ENCODE measurements at places on chromosomes 16 and 17. TPM values are rescaled to one million over a fixed set of nuclear protein-coding genes. Genes with fewer than 3 reads are reported as not detected.
A peak's percentile ranks its signal among the peaks of the same experiment; 100 is the strongest.

MYH3 gene
- 2.2 TPM for total RNA-seq

ABCC11 gene
- total RNA-seq, result not detected

CIAO2B gene
- total RNA-seq, result 52.3 TPM

CUEDC1 gene
- 20.3 TPM for total RNA-seq

SLFN12L gene
- 29.5 TPM for total RNA-seq

SECTM1 gene
- total RNA-seq, result 141 TPM

DNAAF8 gene
- total RNA-seq, result not detected

INCA1 gene
- 1.9 TPM for total RNA-seq

OR3A3 gene
- total RNA-seq, result not detected

DNA sequence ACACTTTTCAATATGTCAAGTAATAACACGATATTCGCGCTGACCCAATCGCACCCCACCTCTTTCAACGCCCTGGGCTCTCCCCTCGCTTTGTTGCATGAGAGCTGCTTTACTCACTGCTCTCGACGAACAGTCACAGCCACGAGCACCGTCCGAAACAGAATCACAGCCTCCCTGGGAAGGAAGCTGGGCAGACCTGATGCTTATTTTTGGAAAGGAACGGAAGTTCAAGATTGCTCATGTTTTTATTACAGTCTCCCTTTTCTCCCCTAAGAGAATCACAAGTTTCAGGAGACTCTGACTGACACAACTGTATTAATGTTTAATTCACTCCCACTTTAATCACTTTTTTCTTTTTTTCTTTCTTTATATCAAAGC, 67.8 kb downstream of the ANKRD11 start:
- no peak for DNase-seq

DNA sequence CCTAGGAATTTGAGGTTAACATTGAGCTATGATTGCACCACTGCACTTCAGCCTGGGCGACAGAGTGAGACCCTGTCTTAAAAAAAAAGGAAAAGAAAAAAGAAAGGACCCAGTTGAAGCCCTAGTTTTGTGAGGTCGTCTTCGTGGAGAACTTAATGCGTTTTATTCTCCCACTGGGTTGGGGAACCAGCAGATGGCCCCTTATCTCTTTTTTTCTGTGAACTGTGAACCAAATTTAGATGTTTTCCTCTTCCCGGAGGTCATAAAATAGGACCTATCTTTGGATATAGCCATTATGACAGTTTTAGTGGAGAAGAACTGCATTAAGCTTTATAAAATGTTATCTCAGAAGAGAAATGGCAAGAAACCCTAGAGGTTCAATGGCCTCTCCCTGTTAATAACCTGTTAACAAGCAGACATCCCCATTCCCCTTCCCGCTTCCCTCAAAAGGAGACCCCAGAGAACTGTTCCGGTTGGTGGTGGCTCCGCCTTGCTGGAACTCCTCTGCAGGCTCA, 23.5 kb downstream of the KIAA0513 start:
- no peak for DNase-seq

GRCh38 chr16:3979518-3979917, 99.0 kb upstream of the CREBBP start:
- DNase-seq, result no peak

DNA sequence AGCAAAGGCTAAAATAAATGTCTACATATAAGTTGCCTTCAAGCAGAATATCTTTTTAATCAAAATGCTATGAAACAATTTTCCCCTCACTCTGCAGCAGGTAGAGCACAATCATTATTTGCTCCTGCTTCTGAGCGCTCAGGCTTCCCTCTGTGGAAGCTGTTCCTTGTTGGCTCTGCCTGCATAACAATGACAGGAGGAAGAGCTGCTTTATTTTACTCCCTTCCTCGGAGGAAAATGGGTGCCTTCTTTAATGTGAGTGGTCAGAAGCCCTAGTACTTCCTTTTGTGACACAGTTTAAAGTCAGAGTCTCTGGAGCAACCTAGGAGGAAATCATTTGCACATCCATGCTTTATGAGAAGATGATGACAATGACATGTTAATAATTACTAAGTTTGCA, 492.1 kb downstream of the CDH8 start:
- no peak for DNase-seq

- DNase-seq, result no peak
These were observed 610 bp downstream of the DOC2A start for GRCh38 chr16:30009990-30010843.

DNA sequence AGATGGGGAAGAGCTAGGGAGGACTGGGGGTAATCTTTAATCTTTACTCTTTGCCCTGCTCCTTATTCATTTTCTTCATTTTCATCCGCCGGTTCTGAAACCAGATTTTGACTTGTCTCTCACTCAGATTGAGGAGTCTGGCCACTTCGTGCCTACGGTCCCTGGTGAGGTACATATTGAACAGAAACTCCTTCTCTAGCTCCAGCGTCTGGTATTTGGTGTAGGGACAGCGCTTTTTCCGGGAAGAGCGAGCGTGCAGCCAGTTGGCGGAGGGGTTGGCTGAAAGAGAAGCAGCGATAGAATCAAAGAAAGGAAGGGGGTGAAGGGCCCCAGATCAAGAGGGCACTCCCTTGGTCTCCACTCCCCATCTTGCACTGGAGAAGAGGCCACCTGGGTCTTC, 3.3 kb downstream of the HOXB9 start:
- DNase-seq, result no peak

- DNase-seq, result peak; percentile 78
These were observed 59.1 kb downstream of the TIMM22 start for GRCh38 chr17:1055751-1056645.

- no peak for DNase-seq
These were observed 54.1 kb downstream of the PIMREG start for GRCh38 chr17:6498356-6498755.

GRCh38 chr16:9840761-9841665, 341.2 kb downstream of the GRIN2A start:
- DNase-seq, result no peak

DNA sequence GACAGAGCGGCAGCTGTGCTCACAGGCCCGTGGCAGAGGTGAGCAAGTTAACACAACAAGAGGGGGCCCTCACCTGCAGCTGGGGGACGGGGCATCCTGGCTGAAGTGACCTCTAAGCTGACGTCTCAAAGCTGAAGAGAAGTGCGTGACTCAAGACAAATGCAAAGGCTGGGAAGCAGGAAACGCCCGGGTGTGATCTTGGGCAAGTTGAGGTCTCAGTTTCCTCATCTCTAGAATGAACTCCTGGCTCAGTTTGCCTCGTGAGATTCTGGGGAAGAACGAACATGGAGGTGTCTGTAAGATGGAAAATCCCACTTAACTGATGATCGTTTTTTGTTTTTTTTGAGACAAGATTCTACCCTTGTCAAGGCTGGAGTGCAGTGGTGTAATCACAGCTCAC, 40.1 kb upstream of the C1QL1 start:
- no peak for DNase-seq

DNA sequence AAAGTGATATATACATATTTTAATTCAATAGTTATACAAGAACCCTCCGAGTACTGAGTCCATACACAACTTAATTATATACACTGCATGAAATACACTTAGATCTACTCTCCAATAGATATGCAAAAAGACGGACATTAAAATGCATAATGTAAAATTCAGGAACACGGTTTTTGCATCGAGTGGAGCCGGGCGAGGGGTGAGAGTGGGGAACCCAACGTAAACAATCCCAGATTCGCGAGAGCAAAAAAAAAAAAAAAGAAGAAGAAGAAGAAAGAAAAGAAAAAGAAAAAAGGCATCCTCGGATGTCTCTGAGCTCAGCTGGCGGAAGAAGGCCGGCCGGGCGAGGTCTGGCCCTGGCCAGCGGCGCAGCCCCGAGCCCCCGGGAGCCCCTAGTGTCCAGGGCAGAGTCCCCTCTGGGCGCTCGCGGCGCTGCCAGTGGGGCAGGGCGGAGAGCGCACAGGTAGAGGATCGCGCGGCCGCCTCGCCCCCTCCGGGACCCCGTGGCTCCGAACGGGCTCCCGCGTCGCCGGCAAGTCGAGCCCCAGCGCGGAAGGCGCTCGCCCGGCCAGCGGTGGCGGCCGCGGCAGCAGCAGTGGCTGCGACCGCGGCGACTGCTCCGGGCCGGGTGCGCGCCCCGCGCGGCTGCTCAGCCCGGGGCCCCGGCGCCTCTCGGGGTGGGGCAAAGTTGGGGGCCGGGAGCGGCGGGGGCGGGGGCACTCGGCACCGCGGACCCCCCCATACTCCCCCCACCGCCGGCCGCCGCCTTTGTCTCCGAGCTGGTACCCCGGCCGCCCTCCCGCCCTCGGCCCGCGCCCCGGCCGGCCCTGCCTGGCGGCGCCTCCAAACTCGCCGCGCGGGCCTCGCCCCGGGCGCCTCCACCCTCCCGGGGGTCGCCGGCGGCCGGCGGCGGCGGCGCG, 9.6 kb upstream of the ZFHX3 start:
- DNase-seq, result peak; percentile 84

DNA sequence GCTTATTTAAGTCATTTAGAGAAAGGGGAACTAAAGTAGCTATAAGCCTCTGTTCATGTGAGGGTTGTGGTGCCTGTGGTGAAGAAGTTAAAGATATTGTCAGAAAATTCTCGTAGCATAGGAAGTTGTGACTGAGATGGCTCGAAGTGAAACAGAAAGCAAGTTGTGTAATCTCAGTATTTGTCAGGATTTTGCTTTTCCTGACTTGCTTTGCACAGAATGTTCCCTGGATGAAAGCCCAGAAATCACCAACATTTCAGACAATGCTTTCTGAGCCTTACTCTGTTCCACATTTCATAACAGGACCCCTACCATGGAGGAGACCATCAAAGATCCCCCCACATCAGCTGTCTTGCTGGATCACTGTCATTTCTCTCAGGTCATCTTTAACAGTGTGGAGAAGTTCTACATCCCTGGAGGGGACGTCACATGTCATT, 10.6 kb downstream of the CALCOCO2 start:
- DNase-seq, result no peak

DNA sequence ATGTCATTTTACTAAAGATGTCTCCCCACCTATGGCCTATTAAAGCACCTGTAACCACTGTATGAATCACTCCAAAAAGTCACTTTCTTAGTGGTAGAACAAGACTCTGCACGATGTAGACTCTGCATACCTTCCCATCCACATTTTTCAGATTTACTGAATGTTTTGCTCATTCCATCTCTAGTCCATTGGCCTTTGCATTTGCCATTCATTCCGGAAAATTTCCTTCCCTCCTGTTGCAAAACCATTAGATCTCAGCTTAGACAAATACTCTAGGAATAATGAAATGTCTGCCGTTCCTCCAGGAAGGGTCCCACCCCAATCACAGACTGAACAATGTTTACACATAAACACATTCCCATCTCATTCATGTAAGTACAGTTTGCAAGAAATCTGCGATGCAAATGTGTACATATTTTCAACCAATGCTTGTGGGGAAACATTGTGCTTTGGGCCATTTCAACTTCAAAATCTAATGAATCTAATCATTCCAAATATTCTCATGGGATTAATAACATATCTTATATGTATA, 146.3 kb upstream of the XYLT1 start:
- no peak for DNase-seq

GRCh38 chr16:69917739-69918138, 33.4 kb upstream of the CLEC18A start:
- no peak for DNase-seq

GRCh38 chr16:9380221-9380620, 288.8 kb downstream of the HAPSTR1 start:
- DNase-seq, result no peak

DNA sequence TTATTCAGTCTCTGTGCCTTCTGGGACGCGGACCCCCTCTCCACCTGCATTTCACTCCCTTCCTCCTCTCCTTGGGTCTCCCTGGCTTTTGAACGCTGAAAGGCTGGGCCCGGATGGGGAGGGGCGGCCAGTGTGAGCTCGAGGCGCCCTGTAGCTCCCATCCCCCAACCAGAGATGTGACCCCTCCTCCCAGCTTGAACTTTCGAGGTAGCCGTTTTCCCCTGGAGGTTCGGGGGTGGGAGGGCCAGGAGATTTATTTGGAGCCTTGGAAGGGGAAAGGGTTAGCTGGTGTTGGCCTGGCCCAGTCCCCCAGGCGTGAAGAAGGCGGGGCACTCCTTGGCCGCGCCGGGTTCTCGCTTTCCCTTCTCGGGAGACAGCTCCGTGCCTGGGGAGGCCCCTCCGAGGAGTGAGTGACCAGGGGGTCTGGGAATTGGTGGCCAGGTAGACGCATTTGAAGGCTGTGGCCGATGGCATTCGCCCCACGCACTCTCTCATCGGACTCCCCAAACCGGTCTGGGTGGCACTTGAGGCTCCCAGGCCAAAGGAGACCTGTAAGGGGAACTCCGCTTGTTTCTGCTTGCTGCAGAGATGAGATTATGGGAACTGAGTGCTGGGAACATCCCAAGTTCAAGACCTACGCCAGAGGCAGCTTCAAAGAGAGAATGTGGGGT, 942 bp downstream of the LDAF1 start:
- peak; percentile 84 for DNase-seq

- DNase-seq, result peak; percentile 59
These were observed 58.8 kb downstream of the NT5M start for GRCh38 chr17:17361867-17362539.

- no peak for DNase-seq
These were observed 150.3 kb downstream of the BCAS3 start for GRCh38 chr17:60827943-60828342.

- peak; percentile 58 for DNase-seq
These were observed 46.0 kb upstream of the TBX2 start for GRCh38 chr17:61353615-61354014.

- DNase-seq, result no peak
These were observed 14.1 kb upstream of the CALB2 start for GRCh38 chr16:71344315-71344905.

DNA sequence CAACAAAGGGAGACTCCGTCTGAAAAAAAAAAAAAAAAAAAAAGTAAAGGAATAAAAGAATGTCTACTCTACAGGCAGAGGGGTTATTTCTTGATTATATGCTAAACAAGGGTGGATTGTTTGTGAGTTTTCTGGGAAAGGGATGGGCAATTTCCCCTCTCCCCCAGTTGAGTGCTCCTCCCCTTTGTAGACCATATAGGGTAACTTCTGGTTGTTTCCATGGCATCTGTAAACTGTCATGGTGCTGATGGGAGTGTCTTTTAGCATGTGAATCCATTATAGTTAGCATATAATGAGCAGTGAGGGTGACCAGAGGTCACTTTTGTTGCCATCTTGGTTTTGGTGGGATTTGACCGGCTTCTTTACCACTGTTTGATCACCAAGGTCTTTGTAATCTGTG, 4.2 kb upstream of the NME1 start:
- DNase-seq, result no peak

GRCh38 chr17:55588446-55589242, 77.4 kb upstream of the SMIM36 start:
- no peak for DNase-seq

DNA sequence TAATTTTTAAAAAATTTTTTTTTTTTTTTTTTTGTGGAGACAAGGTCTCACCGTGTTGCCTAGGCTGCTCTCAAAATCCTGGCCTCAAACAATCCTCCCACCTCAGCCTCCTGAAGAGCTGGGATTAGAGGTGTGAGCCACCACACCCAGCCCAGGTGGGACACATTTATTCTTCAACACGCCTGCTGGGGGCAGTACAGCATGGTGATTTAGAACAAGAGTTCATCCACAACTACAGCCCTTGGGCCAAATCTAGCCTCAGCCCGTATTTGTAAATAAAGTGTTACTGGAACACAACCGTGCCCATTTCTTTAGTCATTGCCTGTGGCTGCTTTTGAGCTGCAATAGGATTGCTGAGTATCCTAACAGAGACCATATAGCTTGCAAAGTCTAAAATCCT, 92.8 kb downstream of the KATNIP start:
- DNase-seq, result no peak

GRCh38 chr16:23902034-23902747, 66.4 kb downstream of the PRKCB start:
- no peak for DNase-seq

- DNase-seq, result peak; percentile 90
These were observed 7.6 kb downstream of the ADCY7 start for GRCh38 chr16:50273888-50274325.
